Endothelial cell of umbilical vein (primary cell): ENCODE measurements at places on chromosomes 3 and 15.

GRCh38 chr3:186121968-186122367 is 13.1 kb upstream of the ETV5 start:
- no peak for DNase-seq

- no peak for DNase-seq
Measured at GRCh38 chr15:25418202-25418601, 20.6 kb downstream of the UBE3A start.

- DNase-seq, result no peak
Measured at GRCh38 chr15:51708013-51708412, 26.7 kb downstream of the SCG3 start.

- DNase-seq, result no peak
Measured at GRCh38 chr15:60442763-60443162, 36.2 kb downstream of the ICE2 start.
